ENCODE measurements at places on chromosomes 2 and 18.

DNA sequence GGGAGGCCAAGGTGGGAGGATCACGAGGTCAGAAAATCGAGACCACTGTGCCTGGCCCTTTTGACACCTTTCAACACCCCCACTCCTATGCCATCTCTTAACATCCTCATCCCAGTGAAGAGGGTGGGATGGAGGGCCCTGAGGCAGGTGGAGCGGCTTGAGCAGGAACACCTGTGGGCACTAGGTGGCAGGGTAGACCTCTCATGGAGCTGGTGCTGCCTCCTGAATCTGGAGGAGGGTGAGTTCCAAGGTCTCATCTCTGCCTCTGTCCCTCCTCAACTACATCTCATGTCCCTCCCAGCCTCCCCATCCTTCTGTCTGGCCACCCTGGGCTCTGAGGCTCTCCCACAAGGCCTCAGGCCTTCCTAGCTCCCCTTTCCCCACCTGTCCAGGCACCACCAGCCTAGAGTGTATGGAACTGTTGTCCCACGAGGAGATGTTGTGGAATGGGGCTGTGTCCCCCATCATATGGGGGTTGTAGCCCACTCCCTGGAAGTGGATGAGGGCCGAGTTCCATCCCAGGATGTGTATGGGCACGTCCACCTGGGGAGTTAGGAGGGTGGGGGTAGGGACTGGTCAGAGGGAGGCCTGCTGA is 17.0 kb upstream of the CRYBA2 start:
- no peak for DNase-seq

- DNase-seq = peak; percentile 30
Measured at GRCh38 chr2:98086491-98087446, at the start of gene VWA3B. Gene VWA3B, plus strand, starts transcription at chr2:98087167. Its CDS starts 5,926 bp downstream, at chr2:98093093.

DNA sequence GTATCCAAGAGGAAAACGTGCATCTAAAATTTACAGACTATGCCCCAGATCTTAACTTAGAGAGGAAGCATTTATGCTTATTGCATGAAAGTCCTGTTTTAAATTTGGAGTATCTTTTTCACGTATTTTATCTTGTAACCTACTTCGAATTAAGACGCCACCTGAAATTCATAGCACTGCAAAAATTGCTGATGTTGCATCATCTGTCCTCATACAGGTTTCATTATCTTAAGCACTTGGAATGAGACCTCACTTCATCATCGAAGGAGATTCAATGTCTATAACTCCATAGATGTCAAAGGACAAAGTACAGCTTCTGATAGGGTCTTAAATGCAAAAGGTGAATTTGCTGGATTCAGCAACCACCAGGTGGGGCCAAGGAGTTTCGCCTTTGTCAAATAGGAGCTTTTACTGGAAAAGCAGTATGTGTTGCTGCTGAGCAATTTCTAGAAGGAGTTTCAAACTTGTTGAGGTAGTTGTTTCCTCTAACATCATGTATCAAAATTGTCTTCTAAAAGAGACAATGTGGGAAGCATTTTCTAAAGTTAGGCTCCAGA is 106.4 kb upstream of the CCDC85A start:
- no peak for DNase-seq

GRCh38 chr18:57359433-57359832 is 7.1 kb downstream of the ST8SIA3 start:
- DNase-seq = no peak

- DNase-seq = peak; percentile 30
Measured at GRCh38 chr2:6314218-6314960, 551.3 kb downstream of the CMPK2 start.

DNA sequence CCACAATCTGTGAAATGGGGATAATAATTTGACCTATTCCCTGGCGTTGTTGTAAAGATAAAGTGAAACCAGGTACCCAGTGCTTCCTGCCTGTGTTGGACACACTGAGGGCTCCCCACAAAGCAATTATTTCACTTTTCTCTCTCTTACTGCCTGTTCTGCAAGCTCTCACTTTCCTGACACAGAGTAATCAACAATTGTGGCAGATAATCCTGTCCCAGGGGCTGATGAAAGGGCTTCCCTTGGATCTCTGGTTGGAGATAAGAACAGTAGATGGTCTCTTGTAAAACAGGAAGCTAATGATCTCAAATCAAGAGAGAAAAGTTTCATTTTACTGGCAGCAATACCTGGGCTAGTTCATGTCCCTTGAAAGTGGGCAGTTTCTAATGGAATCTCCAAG is 190.4 kb upstream of the EPHA4 start:
- DNase-seq = no peak

GRCh38 chr2:134718023-134718816 is 580 bp downstream of the TMEM163 start:
- no peak for DNase-seq

DNA sequence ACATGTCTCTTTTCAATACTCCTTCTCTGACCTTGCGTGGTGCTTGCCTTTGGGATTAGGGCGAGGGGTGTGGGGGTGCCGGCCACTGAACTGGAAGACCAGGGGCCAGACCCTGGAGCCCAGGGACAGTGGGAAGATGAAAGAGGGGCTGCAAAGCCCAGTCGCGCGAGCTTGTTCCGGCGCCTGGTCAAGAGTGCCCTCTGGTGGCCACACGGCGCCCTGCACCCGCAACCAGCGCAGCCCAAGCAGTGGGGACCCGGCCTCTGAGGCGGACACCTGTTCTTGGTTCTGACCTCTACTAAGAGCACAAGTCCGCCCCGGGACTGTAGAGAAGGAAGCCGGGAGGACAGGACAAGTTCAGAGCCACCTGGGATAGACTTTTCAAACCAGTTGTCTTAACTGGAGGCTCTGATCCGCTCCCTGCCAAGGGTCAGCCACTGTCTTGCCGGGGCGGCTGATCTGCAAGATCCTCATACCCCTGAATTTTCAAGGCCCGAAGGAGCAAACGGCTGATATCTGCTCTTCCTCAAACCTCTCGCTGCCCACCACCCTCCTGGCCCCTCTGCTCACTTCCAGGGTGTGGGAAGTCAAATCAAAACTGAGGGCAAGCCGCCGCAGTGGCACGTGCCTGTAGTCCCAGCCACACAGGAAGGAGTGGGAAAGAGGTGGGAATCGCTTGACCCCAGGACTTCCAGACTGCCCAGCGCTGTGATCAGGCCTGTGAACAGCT is 14.9 kb upstream of the MSH6 start:
- peak; percentile 29 for DNase-seq

DNA sequence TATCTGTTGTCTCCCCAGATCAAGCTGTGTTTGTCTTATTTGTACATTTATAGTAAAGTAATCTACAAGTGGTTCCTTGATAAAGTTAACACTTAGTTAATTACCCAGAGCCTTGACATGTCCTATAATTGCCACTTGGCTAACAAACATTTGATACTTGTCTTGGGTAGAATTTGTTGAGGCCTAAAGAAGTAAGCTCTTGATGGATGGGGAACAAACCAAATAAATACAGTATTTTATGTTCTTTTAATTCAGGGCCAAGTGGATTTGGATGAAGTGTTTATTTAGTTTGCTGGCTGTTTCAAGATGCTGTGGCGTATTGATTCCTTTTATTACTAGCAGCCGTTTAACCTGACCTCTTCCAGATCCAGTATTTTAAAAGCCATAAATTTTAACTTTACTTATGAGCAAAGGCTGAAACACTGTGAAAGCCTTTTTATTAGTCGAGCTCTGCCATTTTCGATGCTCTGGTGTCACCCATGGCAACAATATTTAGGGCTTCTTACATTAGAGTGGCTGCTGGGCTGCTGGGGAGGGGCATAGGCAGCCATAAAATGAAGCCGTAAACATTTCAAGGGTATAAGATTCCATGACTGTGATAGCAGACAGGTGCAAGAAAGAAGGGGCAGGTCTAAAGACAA is 401.6 kb upstream of the NRP2 start:
- DNase-seq = no peak

- DNase-seq = no peak
Measured at GRCh38 chr2:104028061-104028460, 825.9 kb upstream of the POU3F3 start.

- no peak for DNase-seq
Measured at GRCh38 chr18:37443325-37444055, 122.1 kb downstream of the CELF4 start.

GRCh38 chr18:13534631-13535030 is 191.7 kb downstream of the FAM210A start:
- DNase-seq = no peak

- no peak for DNase-seq
Measured at GRCh38 chr2:179671043-179671981, 190.1 kb downstream of the ZNF385B start.

GRCh38 chr18:10878703-10879102 is 270.7 kb downstream of the PIEZO2 start:
- no peak for DNase-seq

DNA sequence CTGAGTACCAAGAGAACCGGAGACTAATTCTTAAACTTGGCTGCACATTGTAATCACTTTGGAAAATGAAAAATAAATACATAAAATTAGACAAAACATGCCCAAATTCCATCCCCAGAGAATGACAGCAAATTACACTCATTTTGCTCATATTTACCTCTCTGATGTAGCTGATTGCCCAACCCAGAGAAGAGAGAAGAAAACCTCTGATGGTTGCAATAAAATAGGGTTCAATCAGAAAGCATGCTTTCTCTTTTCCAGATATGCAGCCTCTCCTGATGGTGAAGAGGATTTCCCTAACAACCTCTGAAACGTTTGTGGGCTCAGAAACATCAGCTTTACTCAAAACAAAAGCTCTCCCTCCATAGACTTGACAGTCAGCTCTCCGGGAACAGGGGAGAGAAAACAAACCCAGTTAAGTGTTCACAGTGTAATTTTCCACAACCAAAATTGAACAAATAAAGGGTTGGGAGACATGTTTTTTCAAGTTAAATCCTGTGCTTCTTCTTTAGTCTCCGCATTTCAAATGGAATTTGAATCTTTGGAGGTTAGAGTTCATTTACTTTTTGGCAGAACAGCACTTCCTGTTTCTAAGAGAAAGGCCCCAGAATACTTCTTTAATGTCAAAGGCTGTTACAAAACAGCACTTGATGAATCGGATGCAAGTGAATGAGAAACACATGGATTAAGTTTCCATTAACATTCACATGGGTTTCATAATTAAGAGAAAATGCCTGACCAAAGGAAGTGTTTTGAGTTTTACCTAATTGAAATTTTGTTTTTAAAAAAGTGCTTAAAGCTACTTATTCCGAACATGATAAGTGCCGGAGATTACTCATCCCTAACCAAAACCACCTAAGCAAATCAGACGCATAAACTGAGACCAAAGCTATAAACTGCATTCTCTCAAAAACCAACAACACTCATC is 570.1 kb upstream of the SYT4 start:
- DNase-seq = peak; percentile 76

DNA sequence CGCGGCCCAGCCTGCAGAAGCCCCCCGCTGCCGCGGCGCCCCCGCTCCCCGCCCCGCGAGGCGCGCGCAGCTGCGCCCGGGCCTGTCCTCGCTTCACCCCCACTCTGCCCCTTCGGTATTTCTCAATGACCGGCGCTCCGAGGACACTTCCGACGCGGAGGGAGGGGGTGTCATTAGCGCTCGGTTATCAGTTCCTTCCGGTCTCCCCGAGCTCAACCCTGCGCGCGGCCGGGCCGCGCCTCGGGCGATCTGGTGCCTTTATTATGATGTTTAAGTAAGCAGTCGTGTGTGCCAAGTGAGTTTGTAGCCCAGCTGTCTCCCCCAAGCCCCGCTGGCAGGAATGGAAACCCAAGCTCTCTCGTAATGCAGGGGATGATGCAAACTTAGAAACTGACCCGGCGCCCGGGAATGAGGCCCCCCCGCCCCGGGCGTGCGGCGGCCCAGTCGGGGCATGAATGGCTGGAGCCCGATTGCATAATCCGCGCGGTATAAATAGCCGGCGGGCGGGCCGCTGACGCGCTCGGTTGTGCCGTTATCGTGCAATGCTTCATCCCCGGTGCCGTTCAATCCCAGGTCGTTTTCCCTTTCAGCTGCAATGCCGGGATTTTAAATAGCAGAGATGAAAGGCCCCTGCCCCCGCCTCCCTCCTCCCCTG is 3.9 kb upstream of the SPRED2 start:
- peak; percentile 94 for DNase-seq

DNA sequence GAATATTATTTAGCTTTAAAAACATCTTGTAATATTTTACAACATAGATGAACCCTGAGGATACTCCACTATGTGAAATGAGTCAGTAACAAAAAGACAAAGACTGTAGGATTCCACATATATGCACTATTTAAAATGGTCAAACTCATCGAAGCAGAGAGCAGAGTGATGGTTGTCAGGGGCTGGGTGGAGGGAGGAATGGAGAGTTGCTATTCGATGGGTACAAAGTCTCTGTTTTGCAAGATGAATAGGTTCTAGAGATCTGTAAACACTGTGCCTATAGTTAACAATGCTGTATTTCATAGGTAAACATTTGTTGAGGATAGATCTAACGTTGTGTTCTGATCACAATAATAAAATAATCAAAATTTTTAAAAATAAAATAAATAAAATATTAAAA is 1675.9 kb upstream of the CELF4 start:
- DNase-seq = no peak

DNA sequence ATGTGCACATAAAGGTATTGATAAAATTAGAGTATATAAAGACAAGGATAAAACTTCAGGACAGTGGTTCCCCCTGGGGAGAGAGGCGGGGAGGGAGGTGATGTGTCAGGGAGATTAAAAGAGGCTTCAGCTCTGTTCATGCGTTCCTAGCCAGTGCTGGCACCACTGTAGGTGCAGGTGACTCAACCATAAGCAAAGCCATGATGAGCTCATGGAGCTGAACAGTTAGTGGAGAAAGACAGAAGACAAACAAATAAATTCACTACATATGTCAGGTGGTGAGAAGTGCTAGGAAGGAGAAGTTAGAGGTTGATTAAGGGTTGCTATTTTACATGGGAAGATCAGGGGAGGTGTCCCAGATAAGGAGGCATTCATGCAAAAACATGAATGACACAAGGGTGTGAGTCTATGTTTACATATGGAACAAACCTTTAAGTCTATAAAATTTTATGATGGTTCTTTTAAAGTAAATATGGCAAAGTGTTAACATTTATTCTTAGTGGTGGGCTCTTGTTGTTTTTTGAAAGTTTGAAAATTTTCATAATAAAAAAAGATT is 136.0 kb downstream of the ANKRD44 start:
- DNase-seq = peak; percentile 34

GRCh38 chr2:219495531-219496122 is 3.1 kb upstream of the GMPPA start:
- DNase-seq = peak; percentile 82

DNA sequence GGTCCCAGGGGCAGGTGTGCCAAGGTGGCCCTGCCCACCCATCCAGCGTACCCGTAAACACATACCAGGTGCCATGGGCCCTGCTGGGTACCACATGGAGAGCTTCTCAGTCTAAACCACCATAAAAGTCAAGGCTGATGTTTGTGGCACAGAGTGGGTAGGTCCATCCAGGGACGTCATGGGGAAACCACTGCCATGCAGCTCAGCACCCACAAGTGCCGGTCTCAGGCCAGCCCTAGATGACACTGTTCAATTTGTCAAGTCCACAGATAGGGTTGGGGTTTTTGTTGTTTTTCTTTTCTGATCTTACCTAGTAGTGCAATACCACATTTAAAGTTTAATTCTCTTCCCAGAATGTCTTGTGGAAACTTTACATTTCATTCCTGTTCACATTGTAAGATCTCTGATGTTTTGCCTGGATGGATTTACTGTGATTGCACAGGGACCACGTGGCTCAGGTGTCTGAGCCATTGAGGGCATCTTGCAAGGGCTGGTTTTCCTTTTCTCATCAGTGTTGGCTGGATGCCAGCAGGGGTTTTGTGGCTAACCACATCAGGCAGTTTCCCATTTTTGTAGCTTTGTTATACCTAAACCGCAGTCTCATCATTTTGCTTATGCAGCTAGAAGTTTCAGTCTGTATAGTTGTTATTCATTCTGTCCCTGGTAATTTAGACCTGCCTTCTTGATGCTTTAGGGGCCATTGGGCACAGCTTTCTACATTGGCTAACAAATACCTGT is 64.7 kb downstream of the STK25 start:
- DNase-seq = peak; percentile 66

Data from fibroblast of skin of right quadriceps (primary cell).